SW 1271 (cell line): ENCODE measurements at places on chromosomes 7 and 10.

DNA sequence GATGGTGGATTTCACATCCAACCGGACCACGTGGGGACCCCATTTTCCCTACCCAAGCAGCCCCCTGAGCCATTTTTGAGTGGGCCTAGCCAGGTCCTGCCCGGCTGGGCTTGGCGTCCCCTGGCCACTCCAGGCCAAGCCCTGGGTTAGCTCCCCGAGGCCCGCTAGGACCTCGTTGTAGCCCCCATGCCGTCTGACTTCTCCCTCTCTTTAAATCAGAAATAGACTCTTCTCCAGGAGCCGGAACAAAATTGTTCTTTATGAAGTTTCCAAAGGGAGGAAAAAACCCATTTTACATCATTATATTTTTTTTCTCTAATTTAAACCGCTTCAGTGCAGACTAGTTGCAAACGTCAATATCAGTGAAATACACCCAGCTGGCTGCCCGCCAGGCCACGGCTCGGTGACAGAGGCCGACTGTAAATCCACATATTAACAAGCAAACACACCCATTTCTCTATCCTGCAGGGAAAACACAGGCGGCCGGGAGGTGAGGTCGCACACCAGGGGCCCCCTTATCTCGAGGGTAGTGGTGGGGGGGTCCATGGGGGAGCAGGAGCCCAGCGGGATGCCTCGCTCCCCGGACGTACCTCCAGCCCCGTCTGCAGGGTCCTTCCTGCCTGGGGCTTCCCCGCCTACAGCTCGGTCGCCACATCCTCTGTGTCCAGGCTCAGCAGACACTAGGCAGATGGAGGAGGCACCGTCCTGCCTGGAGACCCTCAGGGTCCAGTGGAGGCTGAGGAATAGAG, 72.7 kb downstream of the ELFN1 start:
- DNase-seq = no peak

- no peak for DNase-seq
Observed at GRCh38 chr10:8037941-8038894, 16.3 kb upstream of the GATA3 start.

DNA sequence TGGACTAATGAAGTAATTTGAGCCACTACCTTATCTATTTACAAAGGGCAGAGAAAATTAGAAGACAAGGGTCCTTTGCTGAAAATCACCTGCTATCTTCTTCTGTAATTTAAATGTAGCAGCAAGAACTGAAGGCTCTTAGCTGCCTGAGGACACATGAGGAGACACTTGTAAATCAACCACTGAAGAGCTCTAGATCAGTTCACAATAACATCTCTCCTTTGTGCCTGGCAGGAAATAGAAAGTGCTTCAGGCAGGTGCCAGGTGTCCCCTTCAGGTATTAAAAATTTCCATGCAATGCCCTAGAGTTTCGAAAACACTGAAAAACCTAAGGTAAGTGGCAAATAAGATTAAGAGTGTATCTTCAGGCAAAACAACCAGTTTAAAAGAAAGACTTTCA, 474.6 kb downstream of the GRM8 start:
- DNase-seq = no peak

DNA sequence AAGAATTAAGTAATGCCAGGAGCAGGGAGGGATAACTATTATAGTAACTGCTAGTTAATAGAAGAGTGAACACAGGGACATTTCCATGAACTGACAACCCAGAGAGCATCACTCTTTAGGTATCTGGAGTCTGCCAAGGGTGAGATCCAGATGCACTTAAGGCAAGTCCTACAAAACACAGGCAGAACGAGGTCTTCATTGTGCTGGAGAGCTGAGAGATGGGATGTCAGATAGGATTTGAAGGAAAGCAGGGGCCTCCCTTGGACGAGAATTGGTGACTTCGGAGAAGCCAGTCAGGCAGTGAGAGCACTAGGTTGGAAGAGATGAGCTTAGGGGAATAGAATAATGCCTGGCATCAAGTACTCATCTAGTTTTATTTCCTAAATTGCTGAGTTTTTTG, 684.5 kb downstream of the GATA3 start:
- DNase-seq = no peak

- DNase-seq = peak; percentile 85
Observed at GRCh38 chr10:110305767-110306451, 1.2 kb upstream of the SMNDC1 start.

DNA sequence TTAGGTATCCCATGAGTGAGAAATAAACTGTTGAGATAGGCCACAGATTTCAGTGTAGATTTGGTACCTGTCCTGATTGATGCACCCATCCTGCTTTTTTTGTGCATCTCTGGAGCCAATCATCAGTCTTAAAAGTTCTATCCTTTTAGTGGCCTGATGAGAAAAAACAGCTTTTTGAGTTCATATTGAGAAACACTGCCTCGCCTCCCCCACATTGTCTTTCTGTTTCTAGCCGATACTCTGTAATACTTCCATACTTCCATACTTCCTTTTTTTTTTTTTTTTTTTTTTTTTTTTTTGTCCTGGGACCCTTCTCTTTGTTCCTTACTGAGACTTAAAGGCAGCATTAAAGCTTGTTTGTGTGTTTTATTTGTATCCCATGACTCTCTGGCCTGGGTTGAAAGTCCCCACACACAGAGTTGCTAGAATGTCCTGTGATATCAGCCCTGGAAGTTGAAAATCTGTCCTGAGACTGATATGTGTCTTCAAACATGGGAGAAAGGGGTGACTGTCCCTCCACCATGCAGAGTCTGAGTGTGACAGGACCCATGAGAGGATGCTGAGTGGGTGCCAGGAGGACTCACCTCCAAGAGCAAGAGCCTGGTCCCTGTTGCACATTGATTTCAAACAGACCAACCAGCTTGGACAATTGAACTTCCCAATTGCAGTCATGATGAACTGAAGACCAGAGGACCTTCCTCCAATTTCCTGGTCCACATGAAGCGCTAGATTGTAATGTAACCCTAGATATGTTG, 5.7 kb downstream of the ZNF22 start:
- DNase-seq = no peak

GRCh38 chr7:2659556-2660358, 28.0 kb downstream of the TTYH3 start:
- no peak for DNase-seq

- no peak for DNase-seq
Observed at GRCh38 chr7:157612664-157613561, 276.1 kb downstream of the DNAJB6 start.

GRCh38 chr7:45028920-45029344, 28.9 kb downstream of the CCM2 start:
- DNase-seq = no peak

GRCh38 chr7:27587429-27587828, 75.3 kb downstream of the HIBADH start:
- DNase-seq = no peak

DNA sequence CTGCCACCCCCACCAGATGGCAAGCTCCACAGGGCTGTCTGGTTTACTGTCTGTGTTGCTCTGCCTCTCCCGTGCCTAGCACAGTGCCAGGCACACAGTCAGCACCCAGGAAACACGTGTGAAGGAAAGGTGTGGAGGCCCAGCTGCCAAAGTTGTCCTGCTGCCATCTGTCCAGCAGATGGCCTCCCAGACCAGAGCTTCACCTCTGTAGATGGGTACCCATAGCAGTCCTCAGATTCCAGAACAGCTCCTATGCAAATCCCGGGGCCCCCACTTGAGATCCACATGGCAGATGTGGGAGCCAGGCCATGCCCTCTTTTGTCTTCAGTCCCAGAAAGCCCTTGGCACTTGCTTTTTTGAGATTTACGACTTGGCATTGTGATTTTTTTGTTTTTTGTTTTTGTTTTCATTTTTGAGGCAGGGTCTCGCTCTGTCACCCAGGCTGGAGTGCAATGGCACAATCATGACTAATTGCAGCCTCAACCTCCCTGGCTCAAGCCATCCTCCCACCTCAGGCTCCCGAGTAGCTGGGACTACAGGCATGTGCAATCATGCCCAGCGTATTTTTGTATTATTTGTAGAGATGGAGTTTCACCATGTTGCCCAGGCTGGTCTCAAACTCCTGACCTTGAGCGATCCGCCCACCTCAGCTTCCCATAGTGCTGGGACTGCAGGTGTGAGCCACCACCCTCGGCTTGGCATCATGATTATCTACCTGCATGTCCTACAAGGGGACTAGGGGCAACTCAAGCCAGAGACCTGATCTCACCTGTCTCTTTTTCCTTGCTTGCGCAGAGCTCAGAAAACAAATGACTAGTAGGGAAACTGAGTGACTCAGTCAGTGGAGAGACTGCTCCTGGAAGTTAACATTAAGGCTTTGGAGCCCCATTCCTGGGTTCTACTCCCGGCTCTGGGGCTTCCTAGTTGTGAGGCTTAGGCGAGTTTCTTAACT, 16.9 kb upstream of the PALD1 start:
- no peak for DNase-seq

GRCh38 chr7:47507522-47507921, 74.4 kb downstream of the TNS3 start:
- no peak for DNase-seq
